SJCRH30 (cell line): ENCODE measurements at places on chromosomes 2 and 18. TPM values are rescaled to one million over a fixed set of nuclear protein-coding genes. Genes with fewer than 3 reads are reported as not detected.

DNA sequence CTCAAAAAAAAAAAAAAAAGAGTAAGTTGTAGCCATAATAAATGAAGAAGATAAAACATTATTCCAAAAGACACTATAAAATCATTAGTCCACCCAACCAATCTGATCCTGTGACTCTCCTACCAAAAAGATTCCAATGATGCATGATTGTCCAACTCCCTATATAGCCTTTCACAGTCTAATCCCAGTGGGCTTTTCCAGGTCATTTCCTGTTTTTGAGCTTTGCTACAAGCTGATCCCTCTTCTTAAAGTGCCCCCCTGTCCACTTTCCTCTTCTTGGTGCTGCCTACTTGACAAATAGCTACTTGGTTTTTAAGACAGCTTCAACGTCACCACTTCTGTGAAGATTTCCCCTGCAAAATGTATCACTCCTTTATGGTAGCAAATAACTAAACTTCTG lies 88.4 kb downstream of the SEMA4F start:
- no peaks in the 10 kb centered on the region for H3K36me3 ChIP-seq
- peaks cover 5% of the 10 kb centered on the region; the same call in 1 of the 2 replicates for H3K27me3 ChIP-seq
- DNase-seq, result peak; percentile 28
- peaks cover 25% of the 10 kb centered on the region for H3K4me1 ChIP-seq
- no peak overlapping the region for H3K27ac ChIP-seq

Gene NFU1
- 58.7 and 70.5 TPM in 2 replicates for total RNA-seq

Gene TMEM169
- total RNA-seq, result 6.6 and 8.2 TPM in 2 replicates

Gene ALPG
- not detected in 2 replicates for total RNA-seq

- no peaks in the 10 kb centered on the region for H3K27me3 ChIP-seq
- DNase-seq, result no peak
- no peaks in the 10 kb centered on the region for H3K36me3 ChIP-seq
- no peak overlapping the region for H3K4me3 ChIP-seq
These were observed 369.1 kb downstream of the ZNF521 start for GRCh38 chr18:24982831-24983230.

GRCh38 chr2:220687231-220687843 lies 884.8 kb downstream of the EPHA4 start:
- DNase-seq, result peak; percentile 41
- no peaks in the 10 kb centered on the region for H3K27me3 ChIP-seq
- no peak overlapping the region for H3K4me3 ChIP-seq
- no peak overlapping the region for H3K27ac ChIP-seq

Gene CNDP1
- not detected in 2 replicates for total RNA-seq

GRCh38 chr2:200665626-200666453 lies 80.0 kb downstream of the AOX1 start:
- no peak overlapping the region for H3K27ac ChIP-seq
- H3K27me3 ChIP-seq, result no peaks in the 10 kb centered on the region
- no peaks in the 10 kb centered on the region for H3K4me1 ChIP-seq
- no peak overlapping the region for H3K4me3 ChIP-seq

GRCh38 chr2:68715353-68716041 lies 19.1 kb upstream of the ARHGAP25 start:
- H3K27ac ChIP-seq, result no peak overlapping the region
- peak; percentile 52 for DNase-seq
- H3K27me3 ChIP-seq, result no peaks in the 10 kb centered on the region
- no peaks in the 10 kb centered on the region for H3K4me1 ChIP-seq

GRCh38 chr2:112768432-112768831 lies 4.0 kb upstream of the CKAP2L start:
- peaks cover 13% of the 10 kb centered on the region for H3K4me1 ChIP-seq
- no peaks in the 10 kb centered on the region for H3K36me3 ChIP-seq
- 0 out of 2 replicates have a peak overlapping the region, but pooled peaks have one; percentile 16 for H3K27ac ChIP-seq
- H3K27me3 ChIP-seq, result no peaks in the 10 kb centered on the region

Gene MATN3
- 0.15 and 0.40 TPM in 2 replicates for total RNA-seq

DNA sequence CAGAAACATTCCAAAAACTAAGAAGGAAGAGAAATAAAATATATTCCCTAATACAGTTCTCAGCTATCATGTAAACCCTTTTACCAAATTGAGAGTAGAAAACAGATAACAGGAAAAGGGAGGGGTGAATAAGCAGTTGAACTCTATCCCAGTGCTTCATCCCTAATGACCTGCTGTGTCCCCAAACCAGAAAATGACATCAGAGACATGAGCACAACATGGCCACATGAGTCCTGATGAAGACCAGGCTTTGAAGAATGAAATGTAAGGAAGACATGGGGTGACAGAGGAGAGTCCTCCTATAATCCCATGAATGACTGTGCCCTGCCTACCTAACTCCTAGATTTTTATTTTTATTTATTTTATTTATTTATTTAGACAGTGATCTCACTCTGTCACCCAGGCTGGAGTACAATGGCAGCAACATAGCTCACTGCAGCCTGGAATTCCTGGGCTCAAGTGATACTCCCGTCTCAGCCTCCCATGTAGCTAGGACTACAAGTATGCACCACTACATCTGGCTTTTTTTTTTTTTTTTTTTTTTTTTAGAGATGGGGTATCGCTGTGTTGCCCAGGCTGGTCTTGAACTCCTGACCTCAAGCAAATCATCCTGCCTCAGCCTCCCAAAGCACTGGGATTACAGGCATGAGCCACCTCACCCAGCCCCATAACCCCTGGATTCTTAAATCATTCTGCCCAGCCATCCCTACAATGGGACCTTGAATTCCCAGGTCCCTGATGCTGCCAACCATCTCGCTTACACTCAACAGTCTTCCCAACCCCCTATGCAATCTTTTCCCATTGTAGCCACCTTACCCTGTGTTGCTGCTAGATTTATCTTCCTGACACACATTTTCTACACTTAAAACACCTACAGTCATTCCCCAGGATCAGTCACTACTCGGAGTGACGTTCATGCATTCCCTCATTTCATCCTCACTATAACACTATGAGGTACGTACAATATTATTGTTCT lies 64.5 kb downstream of the ANKRD44 start:
- H3K4me1 ChIP-seq, result no peaks in the 10 kb centered on the region
- no peaks in the 10 kb centered on the region for H3K27me3 ChIP-seq
- H3K36me3 ChIP-seq, result no peaks in the 10 kb centered on the region
- no peak overlapping the region for H3K27ac ChIP-seq
- DNase-seq, result no peak

- no peaks in the 10 kb centered on the region for H3K27me3 ChIP-seq
- no peaks in the 10 kb centered on the region for H3K36me3 ChIP-seq
- no peak overlapping the region for H3K4me3 ChIP-seq
- DNase-seq, result no peak
- no peaks in the 10 kb centered on the region for H3K4me1 ChIP-seq
- H3K27ac ChIP-seq, result no peak overlapping the region
These were observed 420.5 kb downstream of the MTX2 start for GRCh38 chr2:176689711-176690110.

- DNase-seq, result no peak
- no peaks in the 10 kb centered on the region for H3K27me3 ChIP-seq
- no peak overlapping the region for H3K27ac ChIP-seq
- H3K4me3 ChIP-seq, result no peak overlapping the region
- H3K36me3 ChIP-seq, result no peaks in the 10 kb centered on the region
These were observed 38.2 kb upstream of the LYPD6B start for GRCh38 chr2:149000158-149000938.

- no peak overlapping the region for H3K4me3 ChIP-seq
- no peaks in the 10 kb centered on the region for H3K27me3 ChIP-seq
- H3K4me1 ChIP-seq, result no peaks in the 10 kb centered on the region
- no peaks in the 10 kb centered on the region for H3K36me3 ChIP-seq
These were observed 56.9 kb downstream of the COMMD1 start for GRCh38 chr2:61962095-61962984.

Gene C2orf15
- 0.24 and 0.25 TPM in 2 replicates for total RNA-seq

- H3K27ac ChIP-seq, result peak overlapping the region; percentile 2; the same call in 1 of the 2 replicates
- no peak for DNase-seq
- no peak overlapping the region for H3K4me3 ChIP-seq
- no peaks in the 10 kb centered on the region for H3K36me3 ChIP-seq
- H3K4me1 ChIP-seq, result peaks cover 5% of the 10 kb centered on the region
- no peaks in the 10 kb centered on the region for H3K27me3 ChIP-seq
These were observed 261.0 kb upstream of the SIX3 start for GRCh38 chr2:44680424-44680971.

DNA sequence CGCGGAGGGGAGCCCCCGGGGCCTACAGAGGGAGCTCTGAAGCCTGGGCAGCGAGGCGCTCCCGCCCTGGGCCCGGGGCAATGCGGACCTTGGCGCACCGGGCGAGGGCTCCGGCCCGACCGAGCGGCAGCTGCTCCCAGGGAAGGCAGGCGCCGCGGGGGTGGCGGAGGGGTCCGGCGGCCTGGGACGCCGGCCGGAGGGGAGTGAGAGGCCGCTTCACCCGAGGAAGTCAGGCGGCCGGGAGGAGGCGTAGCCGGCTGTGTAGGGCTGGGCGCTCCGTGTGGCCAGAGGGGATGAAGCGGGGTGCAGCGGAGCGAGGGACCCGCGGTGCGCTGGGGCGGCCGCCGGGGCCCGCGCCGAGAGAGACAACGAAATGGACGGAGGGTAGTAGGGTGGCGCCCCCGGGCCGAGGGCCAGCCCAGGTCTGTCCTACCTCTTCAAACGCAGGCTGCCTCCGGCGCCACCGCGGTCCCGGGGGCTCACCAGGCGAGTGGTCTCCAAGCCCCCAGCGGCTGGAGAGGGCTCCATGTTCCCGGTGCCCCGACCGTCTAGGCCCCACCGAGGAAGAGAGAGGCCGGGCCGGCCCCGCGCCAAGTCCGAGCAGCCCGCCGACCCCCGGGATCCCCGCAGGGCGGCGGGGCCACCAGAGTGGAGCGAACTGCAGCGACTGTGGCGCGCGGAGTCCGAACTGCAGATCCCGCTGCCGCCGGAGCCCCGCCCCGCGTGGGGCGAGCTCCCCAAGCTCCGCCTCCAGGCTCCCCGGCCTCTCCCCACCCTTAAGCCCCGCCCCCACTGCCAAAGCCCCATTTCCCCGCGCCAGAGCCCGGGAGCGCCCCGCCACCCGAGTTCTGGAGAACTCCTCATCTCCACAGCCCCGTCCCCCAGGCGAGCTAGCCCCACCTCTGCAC lies at the start of gene SLC30A3:
SLC30A3 (minus strand) TSS at position 669 of the 908 bp plus-strand sequence; CDS start at position 528, 141 bp downstream.
- peaks cover 35% of the 10 kb centered on the region for H3K27me3 ChIP-seq
- H3K27ac ChIP-seq, result no peak within 1 kb of the TSS
- DNase-seq, result peak; percentile 85
- H3K36me3 ChIP-seq, result no peaks in the 10 kb centered on the region

DNA sequence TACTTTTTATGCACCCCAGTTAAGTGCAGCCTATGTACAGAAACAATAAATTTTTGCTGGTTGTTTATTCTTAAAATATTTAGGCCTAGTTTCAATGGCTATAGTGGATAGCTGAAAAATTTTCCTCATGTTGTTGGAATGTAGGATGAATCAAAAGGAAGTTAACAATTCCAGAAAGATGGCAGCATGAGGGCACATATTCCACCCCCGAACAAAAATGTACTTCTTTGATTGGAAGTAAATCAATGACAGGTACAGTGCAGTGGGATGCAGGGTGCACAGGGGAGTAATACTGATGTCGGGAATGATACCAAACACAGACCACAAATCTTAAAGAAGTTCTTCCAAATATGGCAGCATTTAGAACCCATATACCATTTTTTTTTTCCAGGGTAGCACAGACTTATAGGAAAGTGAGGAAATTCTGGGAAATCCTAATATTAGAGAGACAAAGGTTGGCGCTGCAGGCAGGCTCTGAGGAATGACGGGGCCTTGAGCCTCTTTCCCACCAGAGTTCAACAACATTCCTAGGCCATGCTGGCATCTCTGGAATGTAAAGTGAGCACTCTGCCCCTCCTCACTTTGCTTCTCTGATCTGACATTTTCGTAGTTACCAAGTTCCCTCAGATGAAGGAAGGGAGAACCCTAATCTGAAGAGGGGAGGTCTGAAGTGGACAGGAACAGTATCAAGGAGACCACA lies 36.6 kb upstream of the IKZF2 start:
- no peak overlapping the region for H3K4me3 ChIP-seq
- no peaks in the 10 kb centered on the region for H3K27me3 ChIP-seq
- H3K4me1 ChIP-seq, result peaks cover 14% of the 10 kb centered on the region; the same call in 1 of the 2 replicates
- DNase-seq, result peak; percentile 36
- H3K36me3 ChIP-seq, result no peaks in the 10 kb centered on the region

GRCh38 chr2:195106681-195107380 lies 550.2 kb upstream of the SLC39A10 start:
- H3K4me1 ChIP-seq, result peaks cover 23% of the 10 kb centered on the region
- H3K4me3 ChIP-seq, result no peak overlapping the region
- H3K27ac ChIP-seq, result no peak overlapping the region
- H3K27me3 ChIP-seq, result no peaks in the 10 kb centered on the region
- peak; percentile 89 for DNase-seq

DNA sequence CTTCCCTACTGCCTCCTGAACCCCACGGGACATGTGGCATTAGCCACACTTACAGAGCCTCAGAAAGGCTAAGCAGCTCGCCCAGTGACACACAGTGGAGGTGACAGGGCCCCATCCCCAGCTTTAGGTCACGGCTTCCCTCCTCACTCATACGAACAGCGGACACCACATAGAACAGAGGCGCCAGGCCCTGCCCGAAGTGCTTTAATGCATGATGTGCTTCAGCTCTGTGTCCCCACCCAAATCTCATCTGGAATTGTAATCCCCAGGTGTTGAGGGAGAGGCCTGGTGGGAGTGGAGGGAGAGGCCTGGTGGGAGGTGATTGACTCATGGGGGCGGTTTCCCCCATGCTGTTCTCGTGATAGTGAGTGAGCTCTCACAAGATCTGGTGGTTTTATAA lies 135.3 kb downstream of the PTGR3 start:
- DNase-seq, result no peak
- H3K27me3 ChIP-seq, result no peaks in the 10 kb centered on the region
- H3K27ac ChIP-seq, result no peak overlapping the region
- H3K4me3 ChIP-seq, result no peak overlapping the region
- H3K36me3 ChIP-seq, result no peaks in the 10 kb centered on the region

Gene RAX
- not detected in 2 replicates for total RNA-seq

DNA sequence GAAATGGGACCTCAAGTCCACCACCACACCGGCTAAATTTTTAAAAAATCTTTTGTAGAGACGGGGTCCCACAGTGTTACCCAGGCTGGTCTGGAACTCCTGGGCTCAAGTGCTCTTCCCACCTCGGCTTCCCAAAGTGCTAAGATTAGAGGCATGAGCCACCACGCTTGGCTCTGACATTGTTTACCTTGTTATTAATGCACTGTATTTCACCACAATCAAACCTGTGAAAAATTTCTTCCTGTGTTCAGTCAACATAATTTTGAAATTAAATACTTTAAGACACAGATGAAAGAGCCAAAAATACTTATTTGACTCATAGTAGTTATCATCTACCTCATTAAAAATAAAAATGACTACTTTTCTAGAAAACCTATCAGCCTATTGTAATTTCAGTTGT lies 16.0 kb upstream of the FAM124B start:
- no peaks in the 10 kb centered on the region for H3K36me3 ChIP-seq
- DNase-seq, result no peak

- peaks cover 14% of the 10 kb centered on the region; the same call in 1 of the 2 replicates for H3K4me1 ChIP-seq
- peaks cover 7% of the 10 kb centered on the region; the same call in 1 of the 2 replicates for H3K36me3 ChIP-seq
- H3K27me3 ChIP-seq, result no peaks in the 10 kb centered on the region
- H3K27ac ChIP-seq, result no peak overlapping the region
These were observed 8.9 kb downstream of the ANKAR start for GRCh38 chr2:189683348-189683747.

Gene CAPN14
- not detected in 2 replicates for total RNA-seq

GRCh38 chr2:232549655-232550353 lies 553 bp downstream of the TIGD1 start:
- peak overlapping the region; percentile 94 for H3K27ac ChIP-seq
- H3K27me3 ChIP-seq, result no peaks in the 10 kb centered on the region
- H3K36me3 ChIP-seq, result peaks cover 31% of the 10 kb centered on the region
- 0 out of 2 replicates have a peak, but pooled peaks cover 3% of the 10 kb centered on the region for H3K4me1 ChIP-seq
- no peak for DNase-seq
